ENCODE measurements at places on chromosomes 3 and 15. TPM values are rescaled to one million over a fixed set of nuclear protein-coding genes. Genes with fewer than 3 reads are reported as not detected.

AGTR1 gene
- total RNA-seq: 1.4 TPM

ALDH1L1 gene
- total RNA-seq: 8.5 TPM

EXOG gene
- 22.1 TPM for total RNA-seq

GP9 gene
- total RNA-seq: not detected

VIPR1 gene
- total RNA-seq: 0.46 TPM

PSTPIP1 gene
- total RNA-seq: 0.23 TPM

RARRES1 gene
- 1.4 TPM for total RNA-seq

RTP4 gene
- total RNA-seq: 0.23 TPM

SAXO2 gene
- total RNA-seq: 14.8 TPM

ACSBG1 gene
- total RNA-seq: 9.9 TPM

JMJD7 gene
- total RNA-seq: not detected

RASGRP1 gene
- total RNA-seq: 14.5 TPM

All from diencephalon (tissue), 1 donor.